ENCODE measurements at places on chromosomes 5 and 9.

GRCh38 chr5:135039271-135040033, 5.4 kb upstream of the PITX1 start:
- no peak for DNase-seq

- peak; percentile 45 for DNase-seq
Measured at GRCh38 chr5:69007163-69007562, 86.7 kb upstream of the SLC30A5 start.

DNA sequence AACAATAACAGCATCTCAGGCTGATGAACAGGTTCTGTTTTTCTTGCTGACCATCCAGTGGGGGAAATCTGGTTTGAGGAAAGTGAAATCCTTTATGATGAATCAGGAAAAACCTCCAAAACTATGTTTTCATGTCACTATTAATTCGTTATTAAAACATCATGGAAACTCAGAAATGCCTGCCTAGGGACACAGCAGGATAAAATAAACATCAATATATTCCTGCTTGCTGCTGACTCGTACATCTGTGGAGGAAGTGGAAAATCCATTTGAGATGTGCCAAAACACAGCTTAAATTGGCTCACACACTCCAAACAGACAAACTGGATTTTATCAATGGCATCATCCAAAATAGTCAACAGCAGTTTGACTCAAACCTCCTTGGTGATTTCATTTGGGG, 53.0 kb downstream of the TEK start:
- DNase-seq, result peak; percentile 18

DNA sequence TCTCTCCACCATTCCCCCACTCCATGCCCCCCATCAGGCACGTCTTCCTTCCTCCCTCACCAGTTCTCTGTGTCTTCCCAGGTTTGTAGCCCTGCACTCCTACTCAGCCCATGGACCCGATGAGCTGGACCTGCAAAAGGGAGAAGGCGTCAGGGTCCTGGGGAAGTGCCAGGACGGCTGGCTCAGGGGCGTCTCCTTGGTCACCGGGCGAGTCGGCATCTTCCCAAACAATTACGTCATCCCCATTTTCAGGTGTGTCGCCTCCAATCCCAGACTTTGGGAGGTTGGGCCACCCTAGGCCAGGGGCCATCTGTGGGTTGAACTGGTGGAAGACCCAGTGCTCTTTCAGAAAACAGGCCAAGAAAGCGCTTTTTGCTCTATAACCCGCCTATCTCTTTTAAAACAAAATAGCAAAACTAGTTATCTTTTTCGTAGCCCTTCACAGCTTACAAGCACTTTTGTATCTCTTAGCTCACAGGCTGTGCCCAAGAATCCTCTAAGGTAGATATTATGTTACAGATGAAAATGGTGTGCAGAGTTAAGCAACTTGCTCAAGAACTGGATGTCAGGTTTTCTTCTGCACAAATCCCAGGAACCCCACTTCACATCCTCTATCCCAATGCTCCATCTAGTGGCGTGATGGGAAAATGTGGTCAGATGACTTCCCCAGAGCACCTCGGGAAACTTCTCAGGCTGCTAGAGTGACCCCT, 56.2 kb downstream of the PLAC8L1 start:
- peak; percentile 77 for DNase-seq

GRCh38 chr5:10059556-10059955, 190.1 kb downstream of the ATPSCKMT start:
- no peak for DNase-seq

DNA sequence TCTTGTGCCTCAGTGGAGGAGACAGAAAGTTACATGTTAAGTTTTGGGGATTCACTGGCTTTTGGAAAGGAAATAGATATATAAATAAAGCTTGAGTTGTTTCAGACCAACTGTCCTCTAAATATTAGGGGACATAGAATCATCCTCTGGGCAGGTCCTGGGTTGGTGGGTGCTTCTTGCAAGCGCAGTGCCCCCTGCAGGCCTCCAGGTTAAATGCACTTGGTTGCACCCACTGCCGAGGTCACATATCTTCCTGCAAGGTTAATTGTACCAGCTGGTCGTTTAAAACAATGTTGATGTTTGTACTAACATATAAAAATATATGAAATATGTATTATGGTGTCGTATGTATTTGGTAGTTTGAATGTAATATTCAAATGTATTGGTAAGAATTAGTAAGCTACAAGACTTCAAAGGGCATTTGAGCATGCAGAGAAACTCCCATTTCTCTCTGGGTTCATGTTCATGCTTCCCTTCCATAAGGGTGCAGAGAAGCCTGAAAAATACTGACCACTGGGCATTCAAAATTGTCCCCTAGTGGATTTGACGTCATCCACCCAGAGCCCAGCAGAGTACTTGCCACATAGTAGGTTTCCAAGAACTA, 87.0 kb downstream of the ZNF618 start:
- no peak for DNase-seq

DNA sequence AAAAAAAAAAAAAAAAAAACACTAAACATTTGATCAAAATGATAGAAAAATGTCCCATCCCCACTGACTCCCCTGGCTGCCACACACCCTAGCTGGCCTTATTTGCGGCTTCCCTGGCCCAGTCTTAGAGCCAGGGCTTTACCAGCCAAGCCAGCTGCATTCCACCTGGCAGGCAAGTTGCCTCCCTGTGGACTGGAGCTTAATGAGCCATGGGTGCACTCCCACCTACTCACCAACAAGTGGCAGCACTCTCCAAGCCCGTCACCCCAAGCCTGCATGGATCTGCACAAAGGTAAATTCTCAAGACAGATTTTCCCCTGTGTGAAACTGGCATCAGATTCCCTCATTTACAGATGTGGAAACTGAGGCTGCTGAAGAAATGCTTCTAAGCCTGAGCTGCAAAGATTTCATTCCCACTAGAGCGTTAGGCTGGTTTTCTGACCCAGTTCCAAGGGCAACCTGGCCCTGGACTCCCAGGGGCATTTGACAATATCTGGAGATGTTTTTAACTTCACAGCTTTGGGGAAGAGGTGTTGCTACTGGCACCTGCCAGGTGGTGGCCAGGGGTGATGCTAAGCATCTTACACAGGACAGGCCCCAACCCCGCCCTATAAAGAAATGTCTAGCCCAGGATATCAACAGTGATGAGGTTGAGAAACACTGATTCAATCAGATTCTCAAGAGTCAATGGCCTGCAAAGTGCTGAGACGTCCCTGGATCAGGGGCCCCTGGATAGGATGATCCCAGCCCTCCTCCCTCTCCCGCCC, 21.9 kb upstream of the VDAC1 start:
- DNase-seq, result peak; percentile 33

- DNase-seq, result no peak
Measured at GRCh38 chr5:62938927-62939326, 360.3 kb downstream of the LRRC70 start.

DNA sequence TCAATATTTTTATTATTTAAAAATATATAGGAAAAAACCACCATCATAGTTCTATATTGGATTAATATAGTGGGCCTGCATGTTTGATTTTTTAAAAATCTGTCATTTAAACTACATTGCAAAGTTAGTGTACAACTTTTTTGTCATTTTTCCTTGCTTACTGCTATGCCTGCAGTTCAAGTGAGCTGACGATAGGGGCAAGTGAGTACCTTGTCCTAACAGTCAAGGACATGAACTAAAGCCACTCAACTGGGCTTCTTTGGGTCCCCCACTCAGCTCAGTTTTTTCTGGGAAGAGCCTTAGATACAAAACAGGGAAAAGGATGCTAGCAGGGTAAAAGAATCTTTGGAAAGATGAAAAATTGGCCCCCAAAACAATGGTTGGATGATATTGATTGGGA, 269.9 kb downstream of the MAN2A1 start:
- no peak for DNase-seq

DNA sequence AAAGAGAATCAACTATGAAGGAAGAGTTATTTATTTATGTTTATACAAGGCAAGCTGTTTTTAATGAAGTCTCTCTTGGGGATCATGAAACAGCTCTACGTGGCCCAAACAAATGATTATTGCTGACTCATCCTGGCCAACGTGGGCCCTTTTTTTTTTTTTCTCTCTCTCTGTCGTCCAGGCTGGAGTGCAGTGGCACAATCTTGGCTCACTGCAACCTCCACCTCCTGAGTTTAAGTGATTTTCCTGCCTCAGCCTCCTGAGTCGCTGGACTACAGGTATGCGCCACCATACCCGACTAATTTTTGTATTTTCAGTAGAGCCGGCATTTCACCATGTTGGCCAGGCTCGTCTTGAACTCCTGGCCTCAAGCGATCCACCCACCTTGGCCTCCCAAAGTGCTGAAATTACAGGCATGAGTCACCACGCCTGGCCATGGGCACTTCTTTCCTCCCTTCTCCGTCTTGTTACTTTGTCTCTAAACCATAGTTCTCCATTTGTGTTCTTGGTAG, 98.3 kb downstream of the BASP1 start:
- DNase-seq, result no peak

DNA sequence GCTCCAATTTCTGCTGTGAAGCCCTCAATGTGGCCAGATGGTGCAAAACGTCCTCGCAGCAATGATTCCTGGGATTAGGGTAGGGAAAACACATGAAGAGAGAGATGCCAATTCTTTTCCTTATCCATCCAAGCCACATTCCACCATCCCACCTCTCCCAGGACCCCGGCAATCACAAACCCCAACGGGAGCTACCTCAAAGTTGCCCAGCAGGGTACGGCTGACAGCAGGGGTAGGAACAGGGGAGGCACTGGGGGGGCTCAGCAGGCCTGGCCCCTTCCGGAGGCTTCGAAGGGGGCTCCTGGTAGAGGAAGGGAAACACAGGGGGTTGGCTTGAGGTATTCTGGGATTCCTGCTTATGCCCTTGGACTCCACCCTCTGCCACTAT, 3.4 kb upstream of the STOML2 start:
- no peak for DNase-seq

DNA sequence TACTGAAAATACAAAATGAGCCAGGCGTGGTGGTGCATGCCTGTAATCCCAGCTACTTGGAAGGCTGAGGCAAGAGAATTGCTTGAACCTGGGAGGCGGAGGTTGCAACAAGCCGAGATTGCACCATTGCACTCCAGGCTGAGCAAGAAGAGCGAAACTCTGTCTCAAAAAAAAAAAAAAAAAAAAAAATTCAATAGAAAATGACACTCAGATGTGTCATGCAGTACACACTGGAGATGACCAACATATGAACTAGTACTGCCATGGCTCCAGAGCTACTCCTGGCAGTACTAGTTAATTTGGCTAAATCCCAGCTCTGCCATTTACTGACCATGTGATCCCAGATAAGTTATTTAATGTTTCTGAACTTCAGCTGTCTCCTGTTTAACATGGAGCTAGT, 7.3 kb downstream of the ATOX1 start:
- no peak for DNase-seq

DNA sequence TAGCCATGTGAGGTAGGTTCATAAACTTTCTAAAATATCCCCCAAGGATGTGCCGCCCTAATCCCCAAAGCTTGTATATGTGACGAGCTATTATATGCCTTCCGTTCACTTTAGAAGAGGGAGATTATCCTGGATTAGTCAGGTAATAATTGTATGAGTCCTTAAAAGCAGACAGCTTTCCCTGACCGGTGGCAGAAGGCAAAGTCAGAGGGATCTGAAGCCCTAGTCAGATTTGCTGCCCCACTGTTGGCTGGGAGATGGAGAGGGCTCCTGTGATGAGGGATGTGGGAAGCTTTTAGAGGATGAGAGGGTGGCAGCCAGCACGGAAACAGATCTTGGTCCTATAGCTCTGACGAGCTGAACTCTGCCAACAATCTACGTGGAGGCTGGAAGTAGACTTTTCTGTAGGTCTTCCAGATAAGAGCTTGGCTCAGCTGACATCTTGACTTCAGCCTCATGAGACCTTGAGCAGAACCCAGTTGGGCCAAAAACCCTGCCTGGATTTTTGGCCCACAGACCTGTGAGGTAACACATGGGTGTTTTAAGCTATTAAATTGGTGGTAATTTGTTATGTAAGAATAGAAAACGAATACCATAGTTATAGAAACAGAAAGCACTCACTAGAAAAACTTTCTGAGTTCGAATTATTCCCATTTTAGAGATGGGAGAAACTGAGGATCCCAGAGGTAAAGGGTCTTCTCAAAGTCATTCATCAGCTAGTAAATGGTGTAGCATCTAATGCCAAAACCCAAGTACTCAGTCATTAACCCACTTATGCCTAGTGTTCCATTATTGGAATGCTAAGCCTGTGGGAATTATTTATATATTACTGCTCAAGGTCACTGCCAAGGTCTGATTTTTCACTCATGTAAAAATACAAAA, 48.9 kb downstream of the SH3PXD2B start:
- DNase-seq, result no peak

DNA sequence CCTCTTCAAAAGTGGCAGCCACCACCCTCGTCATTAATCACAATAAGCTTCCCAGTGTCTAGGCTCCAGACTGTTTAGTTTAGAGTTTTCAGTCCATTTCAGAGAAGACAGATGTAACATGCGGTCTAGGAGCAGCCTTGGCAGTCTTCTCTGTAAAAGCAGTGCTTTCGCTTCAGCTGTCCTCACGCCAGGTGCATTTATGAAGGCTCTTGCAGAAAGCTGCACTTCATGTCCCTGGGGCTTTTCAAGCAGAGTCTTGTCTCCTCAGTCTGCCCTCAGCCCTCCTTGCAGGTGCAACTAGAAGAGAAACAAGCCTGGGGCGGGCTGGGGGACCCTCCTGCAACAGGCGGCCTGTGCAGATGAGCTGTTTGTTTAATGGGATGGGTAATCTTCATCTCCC, 281.9 kb downstream of the DRD1 start:
- DNase-seq, result no peak

- DNase-seq, result no peak
Measured at GRCh38 chr9:35107297-35108290, 4.7 kb upstream of the STOML2 start.

DNA sequence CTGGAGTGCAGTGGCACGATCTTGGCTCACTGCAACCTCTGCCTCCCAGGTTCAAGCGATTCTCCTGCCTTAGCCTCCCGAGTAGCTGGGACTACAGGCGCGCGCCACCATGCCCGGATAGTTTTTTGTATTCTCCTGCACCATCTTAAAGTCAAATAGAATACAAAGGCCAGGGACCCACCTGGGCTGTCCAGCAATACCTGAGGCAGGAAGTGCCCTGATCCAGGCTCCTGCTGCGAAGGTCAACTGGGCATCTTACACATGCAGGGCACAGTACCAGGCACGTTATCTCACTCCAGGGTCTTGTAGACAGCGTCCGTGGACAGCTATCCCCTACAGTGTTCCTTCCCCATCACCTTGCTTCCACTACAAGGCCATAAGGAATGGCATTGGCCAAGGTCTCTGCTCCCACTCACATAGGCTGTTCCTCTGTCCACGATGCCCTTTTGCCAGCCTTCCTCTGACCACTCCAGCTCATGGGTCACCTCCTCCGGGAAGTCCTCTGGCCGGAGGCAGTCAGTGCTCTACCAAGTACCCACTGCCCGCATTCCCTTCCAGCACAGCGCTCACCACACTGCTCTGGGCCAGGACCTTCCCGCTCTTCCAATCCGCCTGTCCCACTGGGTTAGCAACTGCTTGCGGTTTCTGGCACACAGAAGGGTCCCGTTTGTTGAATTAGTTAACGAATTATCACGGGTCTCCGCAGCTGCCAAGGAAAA, 978 bp downstream of the P4HA2 start:
- peak; percentile 24 for DNase-seq

All from brain (organoid and tissue), 16 donors.